ENCODE measurements at places on chromosomes 16 and 17.

DNA sequence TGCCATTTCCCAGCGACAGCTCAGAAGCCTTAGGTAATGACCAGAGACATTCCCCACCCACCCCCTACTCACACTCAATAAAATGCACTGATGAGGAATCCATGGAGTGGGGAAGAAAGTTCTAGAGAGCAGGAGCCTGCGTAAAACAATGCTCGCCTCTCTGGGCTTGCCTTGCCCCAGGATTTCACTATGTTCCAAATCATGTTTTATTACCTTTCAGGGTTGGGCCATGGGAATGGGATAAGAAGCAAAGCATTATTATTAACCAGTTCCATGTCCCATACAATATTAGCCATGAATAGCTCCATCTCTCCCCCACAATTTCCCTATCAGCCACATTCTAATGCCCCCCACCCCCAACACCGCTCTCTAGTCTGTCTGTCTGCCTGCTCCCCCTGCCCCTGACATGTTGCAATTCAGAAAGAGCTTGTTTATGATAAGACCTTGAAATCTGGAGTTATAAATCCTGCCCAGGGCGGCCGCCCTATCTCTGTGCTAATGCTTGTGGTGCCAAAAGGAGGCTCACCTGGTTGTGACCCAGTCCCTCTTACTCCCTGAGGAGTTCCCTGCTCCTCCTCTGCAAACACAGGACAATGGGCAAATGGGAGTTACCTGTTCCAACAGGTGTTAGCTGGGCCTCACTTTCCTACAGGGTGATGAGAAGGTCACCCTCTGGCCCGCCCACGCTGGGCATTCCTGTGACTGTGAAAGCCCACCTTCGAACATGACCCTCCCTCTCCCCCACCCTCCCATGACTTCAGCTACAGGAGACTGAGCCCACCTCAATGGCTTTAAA is 28.0 kb upstream of the DDX52 start:
- DNase-seq: no peak

GRCh38 chr17:48718761-48719641 is 3.3 kb downstream of the PRAC1 start:
- DNase-seq: no peak

- no peak for DNase-seq
Measured at GRCh38 chr16:9279291-9280068, 188.0 kb downstream of the HAPSTR1 start.

- no peak for DNase-seq
Measured at GRCh38 chr17:65204001-65204400, 66.8 kb downstream of the RGS9 start.

DNA sequence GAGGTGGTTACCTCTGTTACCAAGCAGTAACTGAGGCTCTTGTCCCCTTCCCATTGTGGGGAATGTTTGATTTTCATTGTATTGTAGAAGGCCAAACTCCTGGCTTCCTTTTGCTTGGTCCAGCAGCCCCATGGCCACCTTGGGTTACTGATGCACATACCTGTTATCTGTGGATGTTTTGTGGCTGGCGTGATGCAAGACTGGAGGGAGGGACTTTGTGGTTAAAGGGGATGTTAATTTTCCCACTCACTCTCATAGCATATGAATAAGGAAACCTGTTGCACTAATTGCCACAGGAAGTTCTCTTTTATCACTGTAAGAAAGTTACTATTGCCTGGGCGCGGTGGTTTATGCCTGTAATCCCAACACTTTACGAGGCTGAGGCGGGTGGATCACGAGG is 168.6 kb upstream of the HS3ST4 start:
- no peak for DNase-seq

GRCh38 chr16:11224096-11224893 is 31.7 kb downstream of the SOCS1 start:
- DNase-seq: no peak

DNA sequence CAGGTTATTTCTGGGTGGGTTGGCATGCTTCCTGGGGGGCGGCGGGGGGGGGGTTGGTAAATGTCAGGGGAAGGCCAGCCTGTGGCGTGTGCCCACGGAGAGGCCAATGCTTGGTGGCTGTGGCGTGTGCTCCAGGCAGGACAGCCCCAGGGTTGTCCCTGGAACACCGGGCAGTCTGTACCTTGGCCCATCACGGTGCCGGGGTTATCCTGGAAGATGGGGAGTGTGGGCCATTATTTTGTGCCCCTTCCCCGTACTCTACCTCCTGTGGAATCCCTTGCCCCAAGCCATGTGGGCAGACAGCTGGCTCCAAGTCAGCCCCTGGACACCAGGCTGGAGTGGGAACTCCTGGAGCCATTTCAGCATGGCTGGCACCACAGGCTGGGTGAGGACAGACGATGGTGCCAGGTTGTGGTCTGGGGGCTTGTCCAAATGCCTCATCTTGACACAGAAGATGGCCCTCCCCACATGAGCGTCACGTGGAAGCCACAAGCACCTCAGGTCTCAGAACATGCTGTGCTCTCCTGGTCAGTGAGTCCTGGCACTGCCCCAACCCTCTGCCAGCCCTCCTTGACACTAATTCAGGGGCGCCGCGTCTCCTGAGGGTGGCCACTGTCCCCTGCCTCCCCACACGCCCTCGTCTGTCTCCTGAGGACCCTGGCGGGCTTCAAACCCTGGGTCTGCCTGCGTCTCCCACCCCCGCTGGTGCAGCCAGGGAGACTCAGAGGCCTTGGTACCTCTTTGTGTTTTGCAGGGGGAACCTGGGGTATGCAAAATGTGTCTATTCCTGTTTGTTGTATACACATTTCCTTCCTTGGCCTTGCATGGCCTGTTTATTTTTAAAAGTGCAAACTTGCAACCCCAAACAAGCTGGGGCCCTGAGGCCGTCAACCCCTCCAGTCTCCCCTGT is 4.3 kb downstream of the SLC16A3 start:
- DNase-seq: no peak

- DNase-seq: no peak
Measured at GRCh38 chr17:28118362-28118761, 75.9 kb downstream of the NLK start.

- DNase-seq: no peak
Measured at GRCh38 chr17:17190188-17190587, 15.9 kb downstream of the PLD6 start.

GRCh38 chr17:75638893-75639292 is 5.7 kb downstream of the SMIM5 start:
- no peak for DNase-seq

DNA sequence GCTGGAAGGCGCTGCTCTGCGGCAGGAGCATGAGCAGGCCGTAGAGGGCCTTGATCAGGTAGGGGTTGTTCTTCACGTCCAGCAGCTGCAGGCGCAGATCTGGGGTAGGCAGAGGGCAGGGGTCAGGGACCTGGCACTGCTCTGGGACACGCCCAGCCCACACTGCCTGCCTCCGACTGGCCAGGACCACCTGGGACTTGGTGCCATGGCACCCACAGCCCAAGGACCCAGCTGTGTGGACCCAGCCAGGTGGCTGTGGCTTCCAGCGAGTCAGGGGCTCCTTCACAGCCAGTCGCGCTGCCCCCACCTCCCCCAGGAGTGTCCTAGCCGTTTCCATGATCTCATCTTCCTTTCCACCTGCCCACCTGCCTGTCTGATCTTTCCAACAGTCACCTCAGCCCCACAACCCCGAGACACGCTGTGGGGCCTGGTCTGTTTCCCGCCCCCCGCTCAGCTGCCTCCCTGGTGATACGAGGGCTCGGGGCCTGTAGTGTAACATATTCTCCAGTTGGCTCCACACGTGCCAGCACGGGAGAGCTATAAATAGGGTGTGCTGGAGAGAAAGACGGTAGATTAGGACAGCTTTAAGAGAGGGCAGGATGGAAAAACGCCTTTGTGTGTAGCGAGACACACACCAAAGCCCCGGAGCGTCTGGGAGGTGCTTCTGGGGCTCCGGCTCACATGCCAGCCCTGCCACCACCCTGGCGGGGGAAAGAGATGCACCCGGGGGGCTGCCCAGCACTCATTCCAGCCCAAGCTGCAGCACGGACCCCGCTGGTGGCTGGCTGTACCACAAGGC is 7.2 kb upstream of the MTSS2 start:
- DNase-seq: peak; percentile 21

- DNase-seq: peak; percentile 58
Measured at GRCh38 chr16:85281181-85281580, 168.9 kb upstream of the CIBAR2 start.

DNA sequence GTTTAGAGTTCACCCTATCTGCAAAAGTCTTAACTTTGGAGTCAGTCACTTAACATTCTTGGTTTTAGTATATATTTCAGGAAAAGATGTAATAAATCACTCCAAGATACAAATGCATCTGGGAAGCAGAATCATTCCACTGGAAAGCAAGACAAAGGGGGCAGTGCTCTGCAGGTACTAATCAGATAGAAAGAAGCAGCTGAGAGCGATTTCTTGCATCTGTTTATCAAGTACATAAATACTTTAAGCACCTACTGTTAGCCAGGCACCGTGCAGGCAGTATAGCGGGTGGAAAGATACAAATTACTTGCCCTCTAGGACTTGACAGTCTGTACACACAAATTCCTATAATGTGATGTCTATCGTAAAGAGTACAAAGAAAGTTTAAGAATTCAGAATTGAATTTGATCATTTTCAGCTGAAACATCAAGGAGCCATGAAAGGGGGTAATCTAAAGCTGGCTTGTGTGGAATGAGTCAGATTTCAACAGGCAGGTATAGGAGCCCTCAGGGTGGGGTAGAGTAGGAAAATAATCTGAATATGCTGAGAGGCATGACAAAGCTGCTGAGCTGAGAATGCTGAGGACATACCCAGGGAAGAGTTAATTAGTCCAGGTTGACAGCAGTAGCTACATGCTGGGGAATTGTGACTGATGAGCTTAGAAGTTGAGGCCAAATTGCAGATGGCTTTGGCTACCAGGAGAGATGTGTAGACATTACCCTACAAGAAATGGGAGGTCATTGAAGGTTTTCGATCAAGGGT is 110.2 kb downstream of the CA10 start:
- DNase-seq: no peak

- DNase-seq: no peak
Measured at GRCh38 chr16:56332464-56333079, 92.8 kb downstream of the AMFR start.

- no peak for DNase-seq
Measured at GRCh38 chr17:3915581-3915994, 677 bp downstream of the P2RX1 start.

DNA sequence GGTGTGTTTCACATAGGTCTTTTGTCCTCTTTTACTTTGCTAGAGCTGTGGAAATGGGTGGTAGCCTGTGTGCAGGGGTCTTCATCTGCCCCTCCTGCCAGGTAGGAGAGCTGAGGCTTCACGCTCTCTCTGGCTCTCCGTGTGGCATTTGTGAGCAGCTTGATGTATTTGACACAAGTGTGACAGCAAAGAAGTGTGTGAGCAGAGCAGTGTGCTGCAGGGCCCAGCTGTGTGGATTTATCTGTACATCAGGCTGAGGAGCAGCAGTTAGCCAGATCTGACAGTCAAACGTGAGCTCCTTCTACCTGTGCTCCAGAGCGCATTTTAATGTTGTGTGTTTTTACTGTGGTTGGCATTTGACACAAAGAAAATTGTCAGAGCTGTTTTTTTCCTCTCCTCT is 101.8 kb downstream of the FTO start:
- no peak for DNase-seq

GRCh38 chr16:30122604-30123160 is 338 bp downstream of the MAPK3 start:
- DNase-seq: no peak

DNA sequence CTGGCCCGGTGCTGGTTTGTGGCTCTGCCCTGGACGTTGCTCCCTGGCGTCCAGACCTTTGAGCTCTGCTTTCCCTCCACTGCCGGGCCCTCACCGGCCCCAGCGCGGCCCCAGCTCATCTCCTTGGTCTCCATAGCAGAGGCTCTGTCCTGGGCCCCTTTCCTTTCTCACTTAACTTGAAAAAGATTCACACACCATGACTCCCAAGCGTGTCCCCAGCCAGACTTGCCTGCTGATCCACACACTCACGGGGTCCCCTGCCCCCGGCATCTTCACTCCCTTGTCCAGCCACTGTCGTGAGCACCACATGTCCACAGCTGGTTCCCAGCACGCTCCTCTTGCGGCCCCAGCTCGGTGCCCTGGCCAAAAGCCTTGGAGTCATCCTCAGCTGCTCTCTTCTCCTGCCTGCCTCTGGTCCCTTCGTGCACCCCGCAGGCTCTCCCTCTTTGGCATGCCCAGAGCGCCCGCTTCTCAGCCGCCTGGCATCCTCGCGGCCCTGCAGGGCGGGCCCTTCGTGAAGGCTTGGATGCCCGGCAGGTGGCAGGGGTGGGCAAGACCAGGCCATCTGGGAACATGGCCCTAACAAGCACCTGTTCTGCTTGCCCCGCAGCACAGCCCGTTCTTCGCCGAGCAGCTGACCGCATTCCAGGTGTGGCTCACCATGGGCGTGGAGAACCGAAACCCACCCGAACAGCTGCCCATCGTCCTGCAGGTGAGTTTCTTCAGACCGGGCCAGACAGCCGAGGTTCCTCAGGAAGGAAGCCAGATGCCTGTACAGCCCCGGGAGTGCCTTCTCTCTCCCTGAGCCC is 145.6 kb upstream of the CHMP6 start:
- DNase-seq: no peak

DNA sequence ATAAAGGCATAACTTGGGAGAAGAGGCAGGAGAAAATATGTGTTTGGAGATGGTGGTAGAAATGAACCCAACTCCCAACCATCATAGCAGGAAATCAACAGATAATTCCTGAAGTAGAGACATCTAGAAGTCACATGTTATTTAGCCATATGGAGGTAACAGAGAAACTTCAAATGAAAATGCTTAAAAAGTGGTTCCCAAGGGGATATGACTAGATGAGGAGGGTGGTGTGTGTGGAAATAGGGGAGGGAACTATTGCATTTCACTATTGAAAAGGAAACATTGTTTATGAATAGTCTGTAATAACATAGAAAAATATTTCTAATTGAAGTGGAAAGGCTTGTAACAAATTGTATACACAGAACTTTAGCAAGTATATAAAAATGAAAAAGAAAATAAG is 412.0 kb downstream of the SHISA9 start:
- peak; percentile 62 for DNase-seq

DNA sequence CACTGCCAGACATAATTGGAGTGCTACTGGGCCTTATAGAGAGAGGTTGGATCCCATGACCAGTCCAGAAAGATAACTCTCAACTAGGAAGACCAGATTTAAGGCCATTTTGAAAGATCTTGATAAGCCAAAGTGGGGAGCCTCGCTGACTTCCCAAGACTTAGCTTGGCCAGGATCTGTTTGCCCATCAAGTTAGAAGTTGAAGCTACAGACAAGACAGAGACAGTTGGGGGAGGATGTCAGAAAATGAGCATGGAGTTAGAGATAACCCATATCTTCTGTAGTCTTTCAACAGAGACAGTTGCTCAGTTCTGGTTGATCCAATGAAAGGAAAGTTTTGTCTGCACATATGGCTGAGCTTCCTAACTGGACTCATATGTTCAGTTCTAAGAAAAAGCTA is 267.4 kb downstream of the HS3ST3A1 start:
- DNase-seq: no peak

DNA sequence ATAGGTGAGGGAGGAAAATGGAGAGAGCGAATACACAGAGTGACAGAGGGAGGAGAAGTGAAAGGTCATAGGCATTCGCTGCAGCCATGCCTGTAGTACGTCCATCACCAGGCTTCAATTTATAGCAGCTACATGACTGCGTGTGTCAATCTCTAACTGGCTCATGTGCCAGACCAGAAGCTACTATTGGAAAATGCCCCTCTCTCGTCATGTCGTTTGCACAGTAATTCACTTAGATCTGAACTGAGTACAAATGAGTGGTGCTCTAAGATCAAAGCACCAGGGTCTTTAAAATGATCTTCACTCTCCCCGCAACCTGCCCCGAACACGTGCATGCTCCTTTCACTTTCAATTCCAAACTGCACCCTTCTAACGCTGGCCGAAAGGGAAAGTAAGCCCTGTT is 51.3 kb downstream of the ADCY9 start:
- DNase-seq: no peak

Data from NCI-H2171 treated with DMSO at 0.1 percent for 48 hours (cell line).